ENCODE measurements at places on chromosomes 13 and 19.

DNA sequence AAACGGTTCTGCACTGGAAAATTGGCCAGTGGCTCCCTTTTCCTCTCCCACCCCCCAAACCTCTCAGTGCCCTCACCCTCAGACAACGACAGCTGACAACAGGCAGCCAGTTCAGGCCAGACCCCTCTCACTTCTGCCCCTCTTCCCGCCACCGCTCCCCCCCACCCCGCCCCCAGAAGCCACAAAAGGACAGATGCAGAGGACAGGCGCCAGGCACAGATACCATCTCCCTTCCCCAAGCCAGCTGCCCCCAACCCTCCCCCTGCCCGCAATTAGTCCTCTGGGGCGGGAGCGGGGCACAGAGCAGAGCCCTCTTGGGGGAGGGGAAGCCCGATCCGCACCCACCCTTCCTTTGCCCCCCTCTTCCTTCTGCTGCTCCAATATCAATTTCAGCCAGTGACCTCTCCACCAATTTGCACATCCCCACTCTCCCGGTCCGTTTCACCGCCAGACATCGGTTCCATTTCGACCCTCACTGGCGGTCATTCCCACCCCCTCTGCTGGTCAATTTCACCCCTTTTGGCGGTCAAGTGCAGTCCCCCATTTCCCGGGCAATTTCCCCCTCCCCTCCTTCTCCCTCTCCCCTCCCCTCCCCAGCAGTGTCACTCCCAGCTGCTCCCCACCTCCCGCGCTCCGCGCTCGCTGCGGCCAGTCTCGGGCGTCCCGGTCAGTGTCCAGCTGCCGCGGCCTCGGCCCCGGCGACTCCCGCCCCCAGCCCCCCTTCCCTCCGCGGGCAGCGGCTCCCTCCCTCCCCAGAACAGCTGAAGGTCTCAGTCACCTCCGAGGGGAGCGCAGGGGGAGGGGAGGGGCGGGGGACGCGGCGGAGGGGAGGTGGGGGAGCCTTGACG lies at the start of gene SHD:
Gene SHD (plus strand): TSS at position 848 of the 848 bp plus-strand sequence. CDS start 798 bp downstream, outside the sequence.
- no peak for DNase-seq

DNA sequence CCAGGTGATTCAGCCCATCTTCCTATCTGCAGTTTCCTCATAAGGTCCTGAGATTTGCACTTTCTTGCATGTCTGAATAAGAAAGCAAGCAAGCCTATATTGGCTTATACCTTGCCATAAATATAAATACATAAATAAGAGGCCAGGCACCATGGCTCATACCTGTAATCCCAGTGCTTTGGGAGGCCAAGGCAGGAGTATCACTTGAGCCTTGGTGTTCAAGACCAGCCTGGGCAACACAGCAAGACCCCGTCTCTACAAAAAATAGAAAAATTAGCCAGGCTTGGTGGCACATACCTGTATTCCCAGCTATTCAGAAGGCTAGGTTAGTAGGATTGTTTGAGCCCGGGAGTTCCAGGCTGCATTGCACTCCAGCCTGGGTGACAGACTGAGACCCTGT lies 5.5 kb upstream of the GPATCH1 start:
- DNase-seq: no peak

GRCh38 chr19:328025-328505 lies 16.5 kb downstream of the MIER2 start:
- no peak for DNase-seq

DNA sequence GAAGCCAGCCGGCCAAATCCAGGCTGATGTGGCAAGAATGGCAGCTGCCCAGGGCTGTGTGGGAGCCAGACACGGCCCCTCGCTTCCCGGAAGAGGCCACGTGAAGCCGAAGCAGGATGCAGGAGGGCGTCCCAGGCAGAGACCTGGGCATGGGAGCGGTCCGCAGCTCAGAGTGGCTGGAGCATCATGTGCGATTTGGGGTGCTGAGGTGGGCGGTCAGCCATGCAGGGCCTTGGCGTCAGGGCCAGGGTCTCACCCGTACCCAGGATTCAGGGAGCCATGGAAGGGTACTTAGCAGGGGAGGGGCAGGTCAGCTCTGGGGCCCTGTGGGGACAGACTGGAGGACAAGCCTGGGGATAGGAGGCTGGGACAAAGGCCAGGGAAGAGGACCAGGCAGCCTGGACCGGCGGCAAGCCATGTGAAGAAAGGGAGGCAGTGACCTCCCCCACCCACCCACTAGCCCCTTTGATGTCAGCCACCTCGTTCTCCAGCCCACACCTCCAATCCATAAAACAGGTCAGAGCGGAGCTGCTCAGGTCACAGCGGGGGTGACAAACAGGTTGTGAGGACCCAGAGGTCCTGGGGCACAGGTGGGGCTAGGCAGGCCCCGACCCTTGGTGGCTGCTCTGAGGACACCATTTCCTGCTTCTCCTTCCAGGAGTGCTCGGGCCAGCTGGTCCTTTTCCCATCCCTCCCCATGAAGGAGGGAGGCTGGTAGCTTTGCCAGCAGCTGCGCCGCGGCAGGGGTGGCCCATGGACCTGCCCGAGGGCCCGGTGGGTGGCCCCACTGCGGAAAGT lies 2.3 kb downstream of the KASH5 start:
- DNase-seq: no peak

DNA sequence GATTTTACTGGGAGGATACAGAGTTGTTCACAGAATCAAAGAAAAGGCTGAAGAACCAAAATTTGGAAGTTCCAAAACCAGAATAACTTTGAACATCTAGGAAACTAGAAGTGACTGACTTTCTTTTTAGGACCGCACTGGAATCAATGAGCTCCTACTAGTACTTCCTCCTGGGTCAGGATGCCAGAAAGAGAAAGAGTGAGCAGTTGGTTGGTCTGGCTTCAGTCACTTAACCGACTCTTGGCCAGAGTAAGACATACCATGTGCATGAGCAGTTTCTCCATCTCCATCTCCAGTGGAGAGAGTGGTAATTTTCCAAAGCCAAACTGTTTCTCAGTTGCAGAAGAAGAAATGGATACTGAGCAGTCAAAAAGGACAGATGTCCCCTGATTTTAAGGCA lies 27.1 kb upstream of the MTUS2 start:
- no peak for DNase-seq

- DNase-seq: no peak
Measured at GRCh38 chr13:27053902-27054595, 117.6 kb downstream of the USP12 start.

- DNase-seq: no peak
Measured at GRCh38 chr13:36848199-36848982, 29.4 kb downstream of the RFXAP start.

DNA sequence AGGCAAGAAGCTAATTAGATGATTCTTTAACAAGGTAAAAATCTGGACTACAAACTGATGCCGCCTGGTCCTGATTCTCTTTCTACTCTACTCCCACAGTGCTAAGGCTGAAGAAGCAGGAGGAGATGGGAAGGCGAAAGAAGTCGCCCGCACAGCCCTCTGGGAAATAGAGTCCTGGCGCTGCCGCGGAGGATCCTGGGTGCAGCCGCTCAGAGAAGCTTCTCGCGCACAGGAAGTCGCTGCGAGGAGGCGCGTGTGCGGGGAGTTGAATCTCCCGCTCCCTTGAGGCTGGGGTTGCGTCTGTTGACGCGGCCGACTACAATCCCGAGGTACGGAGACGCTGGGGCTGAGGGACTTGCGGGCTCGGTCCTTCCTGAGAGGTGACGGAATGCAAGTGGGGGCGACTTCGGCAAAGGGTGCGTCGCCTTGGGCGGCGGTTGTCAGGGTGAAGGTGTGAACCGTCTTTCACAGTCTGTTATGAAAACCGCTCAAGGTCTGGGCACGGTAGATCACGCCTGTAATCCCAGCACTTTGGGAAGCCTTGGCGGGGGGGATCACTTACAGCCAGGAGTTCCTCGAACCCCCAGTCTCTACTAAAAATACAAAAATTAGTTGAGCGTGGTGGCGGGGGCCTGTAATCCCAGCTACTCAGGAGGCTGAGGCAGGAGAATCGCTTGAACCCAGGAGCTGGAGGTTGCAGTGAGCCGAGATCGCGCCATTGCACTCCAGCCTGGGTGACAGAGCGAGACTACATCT lies at the start of gene ZNF473:
Gene ZNF473 (plus strand): TSS at position 212 of the 756 bp plus-strand sequence. CDS start 5,078 bp downstream, outside the sequence.
- peak; percentile 86 for DNase-seq

DNA sequence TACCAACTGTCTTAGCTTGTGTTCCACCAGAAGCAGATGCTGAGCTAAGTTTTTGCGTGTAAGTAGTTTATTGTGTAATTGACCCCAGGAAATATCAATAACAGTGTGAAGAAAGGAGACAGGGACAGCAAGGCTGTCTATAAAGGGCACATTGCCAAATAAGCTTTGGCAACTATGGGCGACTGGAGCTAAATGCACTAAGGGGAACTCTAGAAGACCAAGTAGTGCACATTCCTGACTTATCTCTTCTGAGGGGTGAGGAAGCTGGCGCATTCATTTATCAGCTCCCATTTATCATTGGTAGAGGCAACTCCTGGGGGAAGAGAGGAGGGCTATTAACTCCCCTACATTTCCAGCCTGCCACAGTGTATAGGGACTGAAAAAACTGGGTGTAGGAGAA lies 135.0 kb downstream of the DLEU7 start:
- DNase-seq: no peak

GRCh38 chr19:54696117-54696548 lies 28.1 kb upstream of the KIR3DL3 start:
- DNase-seq: no peak

DNA sequence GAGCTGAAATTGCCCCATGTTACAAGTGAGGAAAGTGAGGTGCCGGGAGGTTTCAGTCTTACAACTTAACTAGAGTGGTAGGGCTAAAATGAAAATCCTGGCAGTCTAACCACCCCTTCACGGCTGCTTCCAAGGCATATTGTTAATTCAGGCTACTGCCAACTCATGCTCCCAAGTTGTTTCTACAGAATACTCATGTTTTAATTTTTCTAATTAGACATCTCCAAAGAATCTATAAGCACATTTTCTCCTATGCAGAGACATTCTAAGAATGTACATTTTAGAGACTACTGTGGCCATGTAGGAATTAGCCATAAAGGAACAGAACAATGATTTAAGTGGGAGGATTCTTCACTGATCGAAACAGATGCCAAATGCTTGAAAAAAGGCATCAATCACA lies 7.0 kb upstream of the TSC22D1 start:
- DNase-seq: no peak

GRCh38 chr19:28841531-28841930 lies 371.4 kb downstream of the UQCRFS1 start:
- DNase-seq: no peak

- DNase-seq: no peak
Measured at GRCh38 chr19:30332445-30333234, 39.5 kb upstream of the ZNF536 start.

GRCh38 chr13:75345193-75345592 lies 136.8 kb downstream of the TBC1D4 start:
- no peak for DNase-seq

DNA sequence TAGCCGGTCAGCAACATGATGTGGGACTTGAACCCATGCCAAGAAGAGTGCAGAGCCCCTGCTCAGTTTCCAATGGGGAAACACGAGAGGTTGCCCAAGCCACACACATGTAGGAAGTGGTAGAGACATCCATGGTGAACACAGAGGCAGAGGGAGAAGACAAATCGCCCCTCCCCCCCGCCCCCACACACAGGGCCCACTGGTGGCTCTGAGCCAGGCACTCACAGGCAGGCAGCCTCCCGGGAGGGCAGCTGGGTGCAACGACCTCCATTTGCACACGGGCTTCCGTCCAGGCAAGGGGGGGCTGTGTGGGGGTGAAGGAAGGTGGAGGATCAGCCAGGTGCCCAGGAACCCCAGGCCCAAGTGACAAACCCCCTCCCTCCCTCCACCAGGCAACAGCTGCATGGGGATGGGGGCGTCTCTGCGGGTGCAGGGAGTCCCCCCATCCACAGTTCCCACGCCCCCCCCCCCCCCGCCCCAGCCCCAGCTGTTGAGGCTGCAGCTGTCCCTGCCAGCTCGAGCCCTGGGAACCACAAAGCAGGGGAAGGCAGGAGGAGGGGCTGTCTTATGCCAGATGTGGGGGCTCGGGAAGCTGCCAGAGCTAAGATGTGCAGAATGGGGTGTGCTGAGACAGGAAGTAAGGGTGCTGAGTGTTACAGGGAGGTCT lies 3.4 kb downstream of the NOTCH3 start:
- DNase-seq: no peak

DNA sequence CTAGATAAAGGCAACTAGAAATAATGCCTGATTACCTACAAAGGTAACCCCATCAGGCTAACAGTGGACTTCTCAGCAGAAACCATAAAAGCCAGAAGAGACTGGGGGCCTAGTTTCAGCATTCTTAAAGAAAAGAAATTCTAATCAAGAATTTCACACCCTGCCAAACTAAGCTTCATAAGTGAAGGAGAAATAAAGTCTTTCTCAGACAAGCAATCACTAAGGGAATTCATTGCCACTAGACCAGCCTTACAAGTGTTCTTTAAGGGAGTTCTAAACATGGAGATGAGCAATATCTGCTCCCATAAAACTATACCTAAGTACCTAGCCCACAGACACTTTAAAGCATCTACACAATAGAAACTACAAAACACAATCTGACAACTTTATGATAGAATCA lies 823.5 kb downstream of the PCDH17 start:
- no peak for DNase-seq

DNA sequence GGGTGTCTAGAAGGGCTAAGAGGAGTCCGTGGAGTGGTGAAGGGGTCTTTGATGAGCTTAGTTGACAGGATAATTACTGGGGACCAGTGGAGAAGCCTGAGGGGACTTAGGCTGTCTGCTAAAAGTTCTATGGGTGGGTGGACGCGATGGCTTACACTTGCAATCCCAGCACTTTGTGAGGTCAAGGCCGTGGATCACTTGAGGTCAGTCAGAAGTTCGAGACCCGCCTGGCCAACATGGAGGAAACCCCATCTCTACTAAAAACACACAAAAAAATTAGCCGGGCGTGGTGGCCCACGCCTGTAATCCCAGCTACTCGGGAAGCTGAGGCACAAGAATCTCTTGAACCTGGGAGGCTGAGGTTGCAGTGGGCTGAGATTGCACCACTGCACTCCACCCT lies 2.8 kb upstream of the GSK3A start:
- DNase-seq: no peak

- peak; percentile 47 for DNase-seq
Measured at GRCh38 chr13:30880856-30881155, 25.3 kb upstream of the MEDAG start.

- no peak for DNase-seq
Measured at GRCh38 chr13:42753697-42754096, 27.7 kb upstream of the FAM216B start.

- peak; percentile 8 for DNase-seq
Measured at GRCh38 chr13:66859078-66859477, 371.1 kb downstream of the PCDH9 start.

GRCh38 chr19:7919610-7920518 lies at the start of gene SNAPC2:
Gene SNAPC2 (plus strand): TSS chr19:7920338. CDS start chr19:7920367, 29 bp downstream.
- peak; percentile 89 for DNase-seq

- DNase-seq: no peak
Measured at GRCh38 chr13:18951412-18951811, 230.2 kb downstream of the TUBA3C start.

Data from COLO829 (cell line).